ENCODE measurements at places on chromosomes 13 and 19.
A peak's percentile ranks its signal among the peaks of the same experiment; 100 is the strongest.

GRCh38 chr13:79442221-79442620 lies 36.2 kb upstream of the RBM26 start:
- no peak for DNase-seq

GRCh38 chr19:17183271-17183761 lies 31.8 kb upstream of the USE1 start:
- DNase-seq = no peak

DNA sequence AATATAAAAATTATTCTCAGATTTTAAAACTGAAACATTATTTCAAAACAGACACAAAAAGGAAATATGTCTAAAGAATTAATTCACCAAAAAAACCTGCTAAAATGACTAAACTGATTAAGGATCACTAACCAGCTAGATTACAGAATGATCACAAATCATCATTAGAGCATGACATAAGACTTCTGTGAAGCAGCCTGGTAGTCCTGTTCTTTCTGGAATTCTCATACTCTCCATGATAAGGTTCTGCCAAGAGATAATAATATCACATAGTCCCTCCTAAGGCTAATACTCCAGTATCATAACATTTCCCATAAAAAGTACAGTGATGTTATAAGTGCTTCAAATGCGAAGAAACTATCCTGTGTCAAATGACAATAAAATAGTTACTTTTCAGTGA lies 1814.9 kb downstream of the SLITRK5 start:
- no peak for DNase-seq

- DNase-seq = no peak
Observed at GRCh38 chr19:29323440-29324290, 110.7 kb upstream of the UQCRFS1 start.

DNA sequence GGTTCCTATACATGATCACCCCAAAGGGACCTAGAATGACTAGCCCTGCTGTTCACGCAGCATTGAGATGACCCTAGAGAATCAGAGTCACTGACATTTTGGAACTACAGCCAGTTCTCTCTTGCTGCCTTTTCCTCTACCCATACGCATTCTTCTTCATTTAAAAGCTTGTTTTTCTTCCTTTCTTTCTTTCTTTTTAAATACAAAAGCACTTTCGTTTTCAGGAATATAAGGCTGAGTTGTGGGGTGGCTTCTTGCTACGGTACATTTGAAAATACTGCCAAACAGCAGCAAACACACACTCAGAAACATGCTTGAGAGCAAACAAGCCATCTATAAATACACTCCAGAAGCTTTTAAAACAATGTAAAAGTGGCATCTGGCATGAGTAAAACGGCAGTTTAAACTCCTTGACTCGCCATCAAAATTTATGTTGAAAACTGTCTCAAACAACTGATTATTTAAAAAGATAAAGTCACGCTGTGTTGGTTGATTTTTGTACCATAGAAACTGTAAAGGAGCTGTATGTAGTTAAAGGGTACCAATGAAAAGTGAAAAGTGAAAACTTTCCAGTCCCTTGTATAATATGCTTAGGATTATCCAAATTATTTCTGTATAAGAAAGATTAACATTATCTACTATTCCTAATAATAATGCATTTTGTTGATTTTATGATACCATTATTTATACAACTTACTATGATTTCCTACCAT lies 95.6 kb downstream of the PCDH9 start:
- DNase-seq = no peak

GRCh38 chr19:872266-872951 lies 12.9 kb downstream of the CFD start:
- DNase-seq = peak; percentile 69

DNA sequence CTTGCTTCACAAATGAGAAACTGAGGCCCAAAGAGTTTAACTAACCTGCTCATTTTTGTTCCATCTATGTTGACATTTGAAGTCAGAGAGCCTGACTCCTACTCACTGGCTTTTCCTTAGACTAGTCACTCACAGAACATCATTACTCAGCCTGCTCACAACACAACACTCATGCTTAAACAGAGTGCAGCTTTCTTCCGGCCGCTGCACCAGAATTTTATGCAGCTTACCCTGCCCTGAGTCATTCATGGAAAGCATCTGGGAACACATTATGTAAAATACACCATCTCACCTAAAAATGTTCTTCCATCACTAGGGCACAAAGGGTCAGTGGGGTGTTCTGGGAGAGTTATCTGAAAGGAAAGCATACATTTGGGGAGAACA lies 303.4 kb downstream of the SPRY2 start:
- DNase-seq = peak; percentile 86

DNA sequence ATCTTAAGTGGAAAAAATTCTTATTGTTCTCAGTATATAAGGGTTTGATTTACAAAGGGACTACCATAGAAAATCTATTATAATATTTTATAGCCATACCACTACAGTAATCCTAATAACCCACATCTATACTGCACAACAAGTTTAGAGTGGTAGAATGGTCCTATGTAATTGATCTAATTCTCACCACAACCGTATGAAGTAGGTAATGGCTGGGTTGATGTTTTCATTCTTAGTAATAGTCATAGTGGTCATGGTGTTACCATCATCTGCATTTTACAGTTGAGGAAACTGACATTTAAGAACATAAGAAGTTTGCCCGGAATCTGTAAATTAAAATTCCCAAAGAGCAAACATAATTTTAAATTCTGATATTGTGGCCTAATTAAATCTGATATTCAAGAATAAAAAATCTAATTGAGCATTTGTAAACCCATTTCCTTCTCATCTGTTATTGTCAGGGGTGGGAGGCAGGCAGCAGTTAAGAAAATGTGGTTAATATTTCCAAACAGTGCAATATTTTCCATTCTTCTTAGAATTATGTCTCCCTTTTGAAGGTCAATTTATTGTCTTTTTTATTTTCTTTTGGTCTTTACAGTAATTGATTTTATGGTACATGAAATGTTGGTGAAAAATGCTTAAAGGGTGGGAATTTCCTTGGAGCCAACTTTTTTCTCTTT lies 65.6 kb downstream of the DHRS12 start:
- DNase-seq = no peak

- DNase-seq = no peak
Observed at GRCh38 chr13:75547917-75548316, 1.7 kb upstream of the UCHL3 start.

DNA sequence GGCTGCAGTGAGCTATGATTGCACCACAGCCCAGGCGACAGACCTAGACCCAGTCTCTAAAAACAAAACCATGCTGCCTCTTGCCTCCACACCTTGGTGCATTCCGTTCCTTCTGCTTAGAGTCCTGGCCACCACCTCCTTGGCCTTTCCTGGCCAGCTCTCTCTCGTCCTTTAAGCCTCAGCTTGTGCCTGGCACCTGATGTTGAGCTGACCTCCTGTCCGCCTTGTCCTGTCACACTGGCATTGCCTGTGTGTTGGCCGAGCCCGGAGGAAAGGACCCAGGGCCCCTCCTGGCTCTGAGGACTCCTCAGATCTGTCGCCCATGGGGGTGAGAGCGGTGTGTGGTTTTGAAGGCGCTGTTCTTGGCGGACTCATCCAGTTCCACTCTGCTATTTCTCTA lies 143.3 kb downstream of the STK24 start:
- no peak for DNase-seq

GRCh38 chr19:19656451-19657396 lies 6.8 kb downstream of the ATP13A1 start:
- no peak for DNase-seq

DNA sequence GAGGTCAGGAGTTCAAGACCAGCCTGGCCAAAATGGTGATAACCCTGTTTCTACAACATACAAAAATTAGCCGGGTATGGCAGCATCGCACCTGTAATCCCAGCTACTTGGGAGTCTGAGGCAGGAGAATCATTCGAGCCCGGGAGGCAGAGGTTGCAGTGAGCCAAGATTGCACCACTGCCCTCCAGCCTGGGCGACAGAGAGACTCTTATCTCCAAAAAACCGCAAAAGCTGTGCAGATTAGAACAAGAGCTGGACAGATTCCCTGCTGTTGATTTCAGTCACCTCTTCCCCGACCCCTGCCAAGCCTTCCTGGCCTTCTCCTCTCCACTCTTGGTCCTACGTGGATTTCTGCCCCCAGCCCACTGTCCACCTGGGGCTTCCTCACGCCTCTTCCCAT lies 8.3 kb downstream of the CAMSAP3 start:
- no peak for DNase-seq

GRCh38 chr13:89496478-89496877 lies 1825.3 kb downstream of the SLITRK5 start:
- DNase-seq = no peak

DNA sequence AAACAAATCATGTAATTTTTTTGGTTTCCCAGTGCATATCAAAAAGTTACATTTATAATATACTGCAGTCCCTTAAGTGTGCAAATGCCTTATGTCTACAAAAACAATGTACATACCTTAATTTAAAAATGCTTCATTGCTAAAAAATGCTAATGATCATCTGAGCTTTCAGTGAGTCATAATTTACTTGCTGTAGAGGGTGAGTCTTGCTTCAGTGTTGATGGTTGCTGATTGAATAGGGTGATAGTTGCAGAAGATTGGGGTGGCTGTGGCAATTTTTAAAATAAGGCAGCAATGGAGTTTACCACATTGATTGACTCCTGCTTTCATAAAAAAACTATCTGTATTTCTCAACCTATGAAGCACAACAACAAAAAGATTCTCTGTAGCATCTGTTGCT lies 613.9 kb downstream of the TBC1D4 start:
- peak; percentile 60 for DNase-seq

DNA sequence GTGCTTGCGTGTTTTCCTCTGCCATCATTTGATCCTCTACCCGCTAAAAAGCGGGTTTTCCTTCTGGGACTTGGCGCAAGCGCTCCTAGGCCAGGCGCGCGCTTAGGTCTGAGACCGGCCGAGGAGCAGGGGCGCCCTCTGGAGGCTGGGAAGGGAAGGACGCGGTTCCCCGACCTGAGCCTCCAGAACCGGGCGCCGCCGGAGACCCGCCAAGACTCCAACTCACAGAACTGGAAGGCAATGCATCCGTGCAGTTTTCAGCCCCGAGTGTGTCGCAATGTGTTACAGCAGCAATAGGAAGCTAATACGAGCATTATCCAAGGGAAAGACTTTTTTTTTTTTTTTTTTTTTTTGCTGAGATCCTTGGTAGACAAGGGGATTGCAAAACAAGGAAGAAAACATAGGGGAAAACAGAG lies 190.9 kb downstream of the COL4A1 start:
- peak; percentile 89 for DNase-seq

DNA sequence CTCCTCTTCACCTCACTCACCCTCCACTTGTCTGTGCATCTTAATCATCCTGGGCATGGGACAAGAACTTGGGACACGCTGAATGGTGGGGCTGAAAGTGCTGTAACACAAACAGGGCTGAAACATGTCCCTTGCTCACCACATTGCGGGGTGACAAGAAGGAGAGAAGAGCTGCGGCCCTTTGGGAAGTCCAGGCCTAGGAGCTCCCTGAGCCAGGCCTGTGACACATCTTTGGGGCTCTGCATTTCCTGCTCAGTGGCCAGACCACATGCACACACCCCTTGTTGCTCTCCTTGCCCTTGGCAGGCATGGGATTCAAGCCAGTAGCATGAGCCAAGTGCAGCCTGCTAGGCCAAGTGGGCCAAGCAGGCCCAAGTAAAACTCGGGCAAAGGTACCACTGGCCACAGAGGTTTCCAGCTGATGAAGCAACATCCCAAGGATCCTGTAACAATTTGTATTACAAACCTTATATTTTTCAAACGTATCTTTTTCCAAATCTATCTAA lies 1384.3 kb upstream of the PCDH20 start:
- no peak for DNase-seq

- no peak for DNase-seq
Observed at GRCh38 chr19:57037556-57037955, 82.2 kb upstream of the USP29 start.

DNA sequence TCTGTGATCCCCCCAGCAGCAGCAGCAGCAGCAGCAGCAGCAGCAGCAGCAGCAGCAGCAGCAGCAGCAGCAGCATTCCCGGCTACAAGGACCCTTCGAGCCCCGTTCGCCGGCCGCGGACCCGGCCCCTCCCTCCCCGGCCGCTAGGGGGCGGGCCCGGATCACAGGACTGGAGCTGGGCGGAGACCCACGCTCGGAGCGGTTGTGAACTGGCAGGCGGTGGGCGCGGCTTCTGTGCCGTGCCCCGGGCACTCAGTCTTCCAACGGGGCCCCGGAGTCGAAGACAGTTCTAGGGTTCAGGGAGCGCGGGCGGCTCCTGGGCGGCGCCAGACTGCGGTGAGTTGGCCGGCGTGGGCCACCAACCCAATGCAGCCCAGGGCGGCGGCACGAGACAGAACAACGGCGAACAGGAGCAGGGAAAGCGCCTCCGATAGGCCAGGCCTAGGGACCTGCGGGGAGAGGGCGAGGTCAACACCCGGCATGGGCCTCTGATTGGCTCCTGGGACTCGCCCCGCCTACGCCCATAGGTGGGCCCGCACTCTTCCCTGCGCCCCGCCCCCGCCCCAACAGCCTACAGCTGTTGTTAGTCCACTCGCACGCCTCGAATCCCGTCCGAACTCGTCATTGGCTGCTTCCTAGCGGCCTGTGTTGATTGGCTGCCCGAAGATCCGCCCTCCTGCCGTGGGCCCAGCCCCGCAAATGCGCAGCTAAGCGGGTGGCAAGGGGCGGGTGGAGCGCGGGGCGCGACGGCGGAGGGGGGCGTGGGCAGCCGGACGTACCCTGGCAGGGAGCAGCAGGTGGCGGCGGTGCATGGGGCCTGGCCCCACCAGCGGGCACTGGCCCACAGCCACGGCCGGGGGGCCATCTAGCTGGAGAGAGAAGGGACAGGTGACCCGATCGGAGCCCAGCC lies 1.4 kb upstream of the SIX5 start:
- peak; percentile 98 for DNase-seq

- no peak for DNase-seq
Observed at GRCh38 chr19:10363789-10364281, 16.5 kb downstream of the TYK2 start.

- DNase-seq = no peak
Observed at GRCh38 chr13:99314640-99315176, 7.5 kb upstream of the GPR183 start.

DNA sequence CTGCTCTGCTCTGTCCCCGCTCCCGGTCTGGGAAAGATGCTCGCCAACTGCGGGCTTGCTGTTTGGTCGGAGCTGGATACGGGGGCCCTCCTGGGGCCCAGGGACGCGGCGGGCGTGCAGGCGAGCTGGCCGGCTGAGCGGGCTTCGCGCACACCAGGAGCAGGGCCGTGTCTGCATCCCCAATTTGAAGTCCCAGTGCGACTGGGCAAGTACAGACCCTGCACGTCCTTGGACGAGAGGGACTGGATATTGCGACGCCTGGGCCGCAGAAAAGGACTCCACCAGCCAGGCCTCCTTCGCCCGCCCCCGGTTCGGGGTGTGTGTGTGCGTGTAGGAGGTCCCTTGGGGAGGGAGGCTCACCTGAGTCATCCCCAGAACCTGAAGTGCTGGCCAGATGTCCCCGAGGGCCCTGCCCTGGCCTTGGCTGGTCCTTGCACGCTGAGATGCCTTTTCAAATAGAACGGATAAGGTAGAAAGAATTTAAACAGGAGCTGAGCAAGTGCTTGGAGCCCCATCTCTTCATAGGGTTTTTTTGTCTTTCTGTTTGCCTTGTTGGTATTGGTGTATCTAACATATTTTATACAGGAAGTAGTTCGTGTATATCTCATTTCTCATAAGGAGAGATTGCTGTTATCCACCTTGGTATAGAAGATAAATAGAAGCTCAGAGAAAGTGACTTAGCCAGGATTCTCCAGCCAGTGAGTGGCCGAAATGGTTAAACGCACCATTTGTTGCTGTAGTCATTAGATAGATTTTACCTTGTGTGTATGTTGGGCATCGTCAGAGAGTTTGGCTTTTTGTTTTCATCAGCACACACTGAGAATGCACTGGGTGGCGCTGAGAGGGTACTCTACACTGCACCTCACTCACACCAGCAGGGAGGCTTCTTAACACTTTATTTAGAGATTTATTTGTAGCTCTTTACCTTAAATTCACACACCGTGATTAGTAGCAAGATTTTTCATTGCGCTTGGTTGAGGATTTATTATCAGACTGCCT lies 1.1 kb downstream of the NAXD start:
- peak; percentile 62 for DNase-seq
